CD4-positive, alpha-beta T cell treated with Interleukin-15 for 4 hours (primary cell): ENCODE measurements at places on chromosomes 7 and 10.
A peak's percentile ranks its signal among the peaks of the same experiment; 100 is the strongest.

DNA sequence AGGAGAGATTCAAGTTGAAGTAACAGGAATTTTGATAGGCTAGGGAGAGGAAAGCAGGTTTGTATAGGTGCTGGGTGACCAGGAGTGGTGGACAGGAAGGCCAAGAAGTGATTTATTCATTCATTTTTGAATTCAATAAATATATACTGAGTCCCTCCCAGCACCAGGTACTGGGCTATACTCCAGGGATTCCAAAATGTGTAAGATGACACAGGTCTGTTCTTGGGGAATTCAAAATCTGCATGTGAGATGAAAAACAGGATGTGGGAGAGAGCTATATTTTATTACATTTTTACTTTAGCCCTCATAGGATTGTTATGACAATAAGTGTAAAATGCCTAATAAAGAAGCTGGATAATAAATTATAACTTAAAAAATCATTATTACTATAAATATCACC lies 134.9 kb downstream of the ANK3 start:
- DNase-seq, result no peak

DNA sequence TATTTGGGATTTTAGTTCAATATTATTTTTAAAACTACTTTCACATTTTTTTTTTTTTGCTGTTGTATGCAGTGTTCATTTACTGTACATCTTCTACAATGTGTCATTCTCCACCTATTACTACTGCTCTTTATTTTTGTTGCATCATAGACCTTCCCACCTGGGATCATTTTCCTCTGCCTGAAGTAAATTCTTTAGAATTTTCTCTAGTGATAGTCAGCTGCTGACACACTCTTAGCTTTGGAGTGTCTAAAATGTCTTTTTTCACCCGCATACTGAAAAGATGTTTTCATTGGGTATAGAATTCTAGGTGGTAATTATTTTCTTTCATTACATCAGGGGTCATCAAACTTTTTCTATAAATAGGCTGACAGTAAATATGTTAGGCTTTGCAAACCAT lies 30.5 kb downstream of the CFAP43 start:
- DNase-seq, result no peak

- DNase-seq, result no peak
Observed at GRCh38 chr10:51014680-51015389, 59.5 kb upstream of the PRKG1 start.

GRCh38 chr7:12809476-12809875 lies 122.0 kb downstream of the ARL4A start:
- DNase-seq, result no peak

DNA sequence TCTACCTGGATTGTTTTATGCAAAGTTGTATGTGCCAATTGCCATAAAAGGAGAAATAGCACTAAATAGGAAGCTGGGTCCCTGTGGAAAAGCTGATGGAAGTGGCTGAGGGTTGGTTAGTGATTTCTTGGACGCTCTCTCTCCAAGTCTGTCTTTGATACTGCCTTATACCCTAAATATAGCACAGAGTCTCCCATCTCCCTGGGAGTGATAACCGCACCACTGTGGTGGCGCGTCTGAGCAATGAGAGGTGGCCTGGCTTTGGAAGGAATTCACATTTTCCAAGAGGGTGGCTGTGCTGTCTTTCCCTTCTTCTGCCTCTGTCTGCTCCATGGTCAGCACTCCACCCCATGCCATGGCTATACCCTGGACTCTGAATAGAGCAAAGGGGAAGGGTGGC lies 31.2 kb downstream of the STMP1 start:
- DNase-seq, result no peak

- no peak for DNase-seq
Observed at GRCh38 chr10:70162151-70162891, 8.0 kb downstream of the SAR1A start.

DNA sequence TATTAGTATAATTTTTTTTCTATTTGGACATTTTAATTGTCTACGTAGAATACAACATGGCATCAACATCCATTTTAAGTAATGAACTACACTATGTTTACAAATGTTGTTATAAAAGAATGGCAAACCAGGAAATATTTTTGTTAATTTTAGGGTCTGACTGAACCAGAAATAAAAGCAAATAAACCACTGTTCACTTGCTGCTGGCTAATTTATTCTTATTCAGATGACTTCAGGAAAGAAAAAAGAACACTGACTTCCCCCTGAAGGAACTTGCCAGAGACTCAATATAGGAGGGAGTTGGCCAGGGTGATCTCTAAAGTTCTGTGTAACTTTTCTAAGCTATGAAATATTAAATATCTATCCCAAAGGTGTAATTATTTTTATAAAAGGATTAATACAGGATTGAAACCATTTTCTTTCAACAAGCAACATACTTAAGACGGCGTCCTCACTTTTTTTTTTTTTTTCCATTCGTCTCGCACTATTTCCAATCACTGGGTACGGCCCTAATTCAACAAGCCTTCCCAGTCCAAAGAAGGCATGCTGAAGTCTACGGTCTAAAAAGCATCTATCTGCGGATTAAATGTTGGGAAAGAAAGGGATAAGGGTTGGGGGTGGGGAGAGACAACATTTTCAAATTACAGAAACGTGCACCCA lies 1.2 kb downstream of the USP6NL start:
- DNase-seq, result no peak

GRCh38 chr7:137245186-137245585 lies 98.3 kb downstream of the PTN start:
- DNase-seq, result no peak

GRCh38 chr10:33298110-33298509 lies 36.4 kb downstream of the NRP1 start:
- no peak for DNase-seq

DNA sequence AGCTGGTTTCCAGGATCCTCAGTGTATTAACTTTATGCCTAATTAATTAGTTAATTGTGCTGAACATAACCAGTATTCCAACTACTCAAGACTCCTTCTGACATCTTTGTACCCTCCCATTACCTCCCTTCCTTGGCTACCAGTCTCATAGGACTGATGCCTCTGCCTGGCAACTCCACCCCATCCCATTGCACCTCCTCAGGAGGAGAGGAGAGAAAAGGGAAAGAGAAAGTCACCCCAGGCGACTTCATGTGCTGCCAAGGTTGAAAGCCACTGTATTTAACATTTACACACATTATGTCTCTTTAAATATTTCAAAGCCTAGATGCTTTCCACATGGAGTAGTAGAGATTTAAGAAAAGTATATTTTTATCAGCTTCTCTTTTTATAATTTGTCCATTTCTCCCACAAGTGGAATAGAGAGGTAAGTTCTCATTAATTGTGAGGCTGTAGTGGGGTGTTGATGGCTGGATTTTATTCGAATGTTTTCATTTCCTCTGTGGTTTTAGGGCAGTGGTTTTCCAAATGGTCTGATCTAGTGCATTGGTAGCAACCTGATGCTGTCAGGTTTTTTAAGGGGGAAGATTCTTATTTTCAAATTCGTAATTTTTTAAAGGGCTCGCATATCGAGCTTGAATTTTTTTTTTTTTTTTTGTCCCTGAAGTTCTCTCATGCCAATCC lies 148.0 kb downstream of the BICC1 start:
- DNase-seq, result no peak

GRCh38 chr10:84089162-84089561 lies 50.1 kb upstream of the GHITM start:
- DNase-seq, result no peak

DNA sequence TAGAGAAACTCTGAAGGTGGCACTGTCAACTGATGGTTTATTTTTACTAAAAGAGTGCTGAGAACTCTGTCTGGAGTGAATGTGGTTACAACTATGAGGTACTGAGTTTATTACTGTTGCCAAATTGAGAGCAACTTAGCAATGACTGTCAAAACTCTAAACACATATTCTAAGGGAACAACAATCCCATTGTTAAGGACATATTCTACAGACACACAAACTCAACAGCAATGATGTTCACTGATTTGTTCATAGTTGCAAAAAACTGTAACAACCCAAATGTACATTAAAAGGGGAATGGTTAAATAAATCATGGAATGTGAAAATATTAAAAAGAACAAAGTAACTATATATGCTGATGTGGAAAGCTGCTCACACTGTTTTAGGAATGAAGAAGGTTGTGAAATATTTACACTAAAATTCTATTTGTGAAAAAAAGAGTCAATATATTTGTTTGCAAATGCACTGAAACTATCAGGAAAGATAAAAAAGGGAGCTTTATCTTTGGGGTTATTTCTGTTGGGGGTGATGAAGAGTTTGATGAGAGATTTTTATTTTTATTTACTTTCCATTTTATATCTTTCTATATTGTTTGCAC lies 12.9 kb downstream of the PON2 start:
- DNase-seq, result no peak

DNA sequence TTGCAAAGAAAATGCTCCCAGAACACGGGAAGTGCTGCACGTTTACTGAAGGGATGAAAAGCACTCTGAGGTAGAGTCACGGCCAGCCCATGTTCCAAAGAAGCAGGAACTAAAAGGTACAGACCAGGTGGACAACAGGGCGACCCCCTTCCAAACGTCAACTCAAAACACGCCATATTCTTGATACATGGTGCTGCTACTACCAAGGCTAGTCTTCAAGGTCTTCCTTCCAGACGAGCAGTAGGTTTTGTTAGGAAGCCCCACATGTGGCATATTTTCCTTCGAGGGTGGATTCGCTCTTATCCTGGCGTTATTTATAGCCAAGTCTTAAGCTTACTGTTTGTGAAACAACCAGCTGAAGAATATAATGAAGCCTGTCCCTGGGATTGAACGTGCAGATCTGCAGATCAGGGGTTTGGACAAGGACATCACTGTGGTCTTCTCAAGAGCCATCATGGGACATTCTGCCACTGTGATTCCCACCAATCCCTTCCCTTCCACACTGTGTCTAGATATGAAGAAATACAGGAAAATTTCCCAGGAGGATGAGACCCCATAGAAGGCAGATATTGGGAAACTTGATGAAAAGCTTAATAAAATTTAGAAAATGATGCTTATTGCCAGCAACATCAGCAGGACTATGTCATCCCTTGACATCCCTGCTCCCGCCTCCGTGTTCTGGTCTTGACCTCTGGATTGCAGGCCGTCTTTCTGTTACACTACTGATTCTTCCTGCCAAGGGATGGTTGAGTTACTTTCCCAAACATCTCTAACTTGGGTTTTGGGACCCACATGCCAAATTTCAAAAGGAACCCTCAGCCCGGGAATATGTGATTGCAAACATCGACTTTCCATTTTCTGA lies 734.4 kb downstream of the PARD3 start:
- no peak for DNase-seq

GRCh38 chr10:72108830-72109635 lies 20.7 kb upstream of the SPOCK2 start:
- DNase-seq, result no peak

- DNase-seq, result no peak
Observed at GRCh38 chr10:103968441-103969391, 1.8 kb downstream of the SLK start.

GRCh38 chr7:105759670-105760550 lies 116.5 kb downstream of the ATXN7L1 start:
- DNase-seq, result peak; percentile 35

GRCh38 chr10:124619802-124620490 lies 124.2 kb downstream of the FAM53B start:
- DNase-seq, result no peak

DNA sequence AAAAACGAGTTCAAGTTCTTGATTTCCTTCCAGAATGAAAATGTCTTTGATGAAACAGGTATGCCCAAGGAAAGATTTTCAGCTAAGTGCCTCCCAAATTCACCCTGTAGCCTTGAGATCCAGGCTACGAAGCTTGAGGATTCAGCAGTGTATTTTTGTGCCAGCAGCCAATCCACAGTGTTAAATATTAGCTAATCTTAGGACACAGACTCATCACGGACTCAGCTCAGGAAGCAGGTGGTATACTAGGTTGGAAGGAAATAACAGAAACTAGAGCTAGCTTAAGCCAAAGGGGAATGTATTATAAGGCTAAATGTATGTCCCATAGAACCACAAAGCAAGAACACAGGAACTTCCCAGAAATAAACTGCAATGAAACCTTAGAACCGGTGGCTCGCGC lies 151.0 kb upstream of the PRSS1 start:
- DNase-seq, result no peak

DNA sequence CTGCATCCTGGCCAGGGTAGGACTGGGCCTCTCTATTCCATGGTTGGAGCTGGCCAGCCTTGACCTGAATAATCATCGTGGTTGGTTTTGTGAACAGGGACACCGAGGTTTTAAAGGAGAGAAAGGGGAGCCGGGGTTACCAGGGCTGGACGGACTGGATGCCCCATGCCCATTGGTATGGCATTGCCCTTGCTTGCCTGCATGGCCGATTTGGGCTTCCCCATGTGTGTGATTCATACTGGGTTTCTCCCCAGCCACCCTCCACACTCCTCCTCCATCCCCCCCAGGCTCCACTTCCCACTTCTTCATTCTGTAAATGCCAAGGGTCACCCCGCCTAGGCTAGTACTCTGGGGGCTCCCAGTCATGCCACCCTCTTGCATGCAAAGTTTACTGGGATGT lies 98.8 kb upstream of the MACROH2A2 start:
- peak; percentile 1 for DNase-seq

DNA sequence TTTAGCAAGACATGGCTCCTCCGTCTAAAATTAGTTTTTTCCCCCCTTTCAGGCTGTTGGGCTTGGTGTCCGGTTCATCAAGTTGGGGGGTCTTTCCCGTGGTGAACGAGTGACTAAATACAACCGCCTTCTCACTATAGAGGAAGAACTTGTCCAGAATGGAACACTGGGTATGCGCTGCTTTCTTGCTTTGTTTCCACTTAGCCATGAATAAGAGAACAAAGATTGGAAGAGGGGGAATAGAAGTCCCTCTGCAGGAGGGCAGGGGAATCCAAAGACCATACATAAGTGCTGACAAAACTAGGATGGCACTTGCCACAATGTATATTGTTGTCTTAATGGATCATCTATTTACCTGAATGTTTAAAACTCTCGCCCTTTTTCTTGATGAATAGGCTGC lies 30.5 kb downstream of the ENO4 start:
- no peak for DNase-seq

DNA sequence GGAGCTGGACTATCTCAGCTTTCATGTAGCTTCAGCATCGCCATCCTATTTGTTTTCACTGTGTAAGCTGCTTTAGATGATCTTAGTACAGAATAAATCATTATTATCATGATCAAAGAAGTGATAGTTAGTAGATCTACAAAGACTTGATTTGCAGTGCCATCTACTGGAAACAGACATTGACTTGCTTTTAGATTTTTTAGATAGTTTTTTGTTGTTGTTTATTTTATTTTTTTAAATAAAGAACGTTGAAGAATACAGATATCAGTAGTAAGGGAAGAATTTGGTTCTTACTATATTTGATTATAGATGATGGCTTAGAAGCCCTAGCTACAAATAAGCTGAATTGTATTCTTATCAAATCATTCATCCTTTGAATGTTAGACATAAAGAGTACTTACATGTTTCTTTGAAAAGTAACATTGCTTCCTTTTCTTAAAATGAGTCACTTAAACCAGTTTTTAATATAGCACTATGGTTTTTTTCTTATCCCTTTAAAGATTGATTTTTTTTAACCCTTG lies 6.3 kb upstream of the SFMBT2 start:
- DNase-seq, result peak; percentile 44

GRCh38 chr7:140051820-140052219 lies 10.9 kb downstream of the PARP12 start:
- no peak for DNase-seq
